ENCODE measurements at places on chromosomes 4 and X.
A peak's percentile ranks its signal among the peaks of the same experiment; 100 is the strongest.

DNA sequence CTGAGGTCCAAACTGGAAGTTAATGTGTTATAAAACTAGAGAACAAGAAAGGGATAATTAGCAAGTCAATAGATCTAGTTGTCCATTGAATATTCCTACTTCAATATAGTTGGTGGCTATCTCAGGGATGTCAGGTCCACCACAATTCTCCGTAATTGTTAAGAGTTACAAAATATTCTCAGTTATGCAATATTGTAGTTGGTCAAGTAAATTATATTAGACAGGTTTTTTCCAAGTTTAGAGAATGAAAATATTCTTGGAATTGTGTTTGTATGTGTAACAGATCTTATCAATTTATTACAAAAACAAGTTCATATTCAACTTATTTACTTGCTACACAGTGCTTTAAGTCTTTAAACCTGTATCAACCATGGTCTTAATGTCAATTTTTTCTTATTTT is 547.4 kb downstream of the SPRY1 start:
- DNase-seq: no peak

GRCh38 chr4:145770124-145770523 is 90.2 kb downstream of the C4orf51 start:
- DNase-seq: no peak

- peak; percentile 41 for DNase-seq
These were observed 59.4 kb downstream of the TSC22D3 start for GRCh38 chrX:107716118-107716684.

DNA sequence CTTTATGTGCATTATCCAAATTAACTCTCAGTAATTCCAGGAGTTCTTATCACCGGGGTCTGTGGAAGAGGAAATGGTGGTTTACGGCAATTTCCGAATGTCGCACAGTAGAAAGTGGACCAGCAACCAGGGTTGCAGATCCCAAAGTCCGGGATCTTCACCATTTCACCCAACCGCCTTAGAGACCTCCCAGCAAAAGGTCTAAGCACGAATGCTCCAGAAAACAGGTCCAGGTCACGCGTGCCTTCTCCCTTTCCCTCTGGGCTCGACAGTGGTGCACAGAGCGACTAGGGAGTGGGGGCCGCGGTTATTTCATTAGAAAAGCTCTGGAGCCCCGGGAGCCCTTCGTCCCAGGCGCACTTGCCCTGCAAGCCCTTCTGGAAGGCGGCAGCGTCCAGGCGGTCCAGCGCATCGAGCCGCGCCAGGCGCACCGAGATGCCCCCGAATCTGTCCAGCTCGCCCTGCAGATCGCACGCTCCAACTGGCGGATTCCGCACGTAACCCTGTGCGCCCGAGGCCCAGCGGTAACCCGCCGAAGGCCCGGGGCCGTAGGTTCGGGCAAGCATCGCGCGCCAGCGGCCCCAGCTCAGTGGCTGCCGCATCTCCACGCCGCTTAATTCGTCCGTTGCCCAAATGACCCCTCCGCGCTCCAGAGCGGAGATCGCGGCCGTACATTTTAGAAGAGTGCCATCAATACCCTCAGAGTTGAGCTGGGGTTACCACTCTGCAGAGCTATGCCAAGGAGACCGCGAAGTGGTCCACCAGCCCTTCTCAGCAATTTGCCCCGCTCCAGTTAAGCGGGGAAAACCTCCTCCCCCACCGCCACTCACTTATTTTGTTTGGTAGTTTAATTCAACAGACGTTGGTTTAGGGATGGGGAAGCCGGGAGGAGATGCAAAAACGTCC is at the start of gene NUDT6:
TSS of gene NUDT6 (minus strand) at position 627 of the 906 bp plus-strand sequence. CDS start at position 602, 25 bp downstream.
- peak; percentile 22 for DNase-seq

DNA sequence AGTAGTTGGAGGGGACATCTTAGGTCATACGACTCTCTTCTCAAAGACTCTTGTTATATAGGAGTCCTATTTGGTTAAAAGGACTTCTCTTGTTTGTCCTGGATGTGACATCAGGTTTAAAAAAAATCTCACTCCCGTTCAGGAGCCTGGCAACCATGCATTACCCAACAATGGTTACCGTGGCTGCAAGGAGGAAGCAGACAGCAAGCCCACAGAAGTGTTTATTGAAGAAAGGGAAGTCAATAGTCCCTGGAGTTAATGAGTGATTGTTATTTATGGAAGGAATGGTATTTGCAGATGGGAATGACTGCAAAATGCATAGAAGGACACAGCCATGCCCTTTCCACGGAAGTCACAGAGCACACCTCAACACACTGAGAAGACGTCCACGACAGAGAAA is 75.9 kb upstream of the ENPP6 start:
- no peak for DNase-seq

GRCh38 chr4:23438764-23439163 is 451.1 kb downstream of the PPARGC1A start:
- DNase-seq: no peak

- DNase-seq: no peak
These were observed 83.5 kb upstream of the PRSS48 start for GRCh38 chr4:151193414-151193813.

DNA sequence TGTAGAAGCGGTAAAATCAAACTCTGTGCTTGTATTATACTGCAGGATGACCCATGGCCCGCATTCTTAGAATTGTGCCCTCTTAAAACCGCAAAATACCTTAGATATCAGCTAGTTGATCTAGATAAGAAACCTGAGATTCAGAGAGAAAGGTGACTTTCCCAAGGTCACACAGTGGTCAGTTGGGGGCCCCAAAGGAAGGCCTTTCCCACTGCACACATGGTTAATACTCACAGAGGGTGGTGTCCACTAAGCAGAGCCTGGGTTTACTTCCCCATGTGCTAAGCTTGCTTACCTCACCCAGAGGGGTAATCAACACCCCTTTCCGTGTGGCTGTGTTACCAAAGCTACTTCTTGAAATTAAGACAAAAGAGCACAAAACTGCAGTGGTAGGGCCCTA is 66.3 kb downstream of the RBM47 start:
- no peak for DNase-seq

DNA sequence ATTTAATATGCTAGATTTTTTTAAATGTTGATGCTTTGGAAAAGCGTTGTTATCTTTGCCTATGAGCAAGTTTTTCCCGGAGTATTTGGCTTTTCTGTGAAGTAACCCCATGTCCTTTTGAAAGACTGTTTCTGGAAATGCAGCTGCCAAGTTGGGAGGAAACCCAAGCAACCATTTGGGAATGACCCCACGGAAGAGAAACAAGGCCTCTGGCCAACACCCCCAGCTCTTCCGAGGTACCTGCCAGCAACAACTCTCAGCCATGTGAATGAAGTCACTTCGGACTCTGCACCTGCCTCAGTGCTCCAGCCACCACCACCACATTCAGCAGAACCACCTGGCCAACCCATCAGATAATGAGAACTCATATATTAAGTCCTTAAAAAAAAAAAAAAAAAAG is 36.2 kb upstream of the DHRSX start:
- no peak for DNase-seq

- DNase-seq: no peak
These were observed 511.4 kb downstream of the BCOR start for GRCh38 chrX:39586359-39586758.

GRCh38 chr4:7187168-7187535 is 5.2 kb upstream of the SORCS2 start:
- DNase-seq: no peak

DNA sequence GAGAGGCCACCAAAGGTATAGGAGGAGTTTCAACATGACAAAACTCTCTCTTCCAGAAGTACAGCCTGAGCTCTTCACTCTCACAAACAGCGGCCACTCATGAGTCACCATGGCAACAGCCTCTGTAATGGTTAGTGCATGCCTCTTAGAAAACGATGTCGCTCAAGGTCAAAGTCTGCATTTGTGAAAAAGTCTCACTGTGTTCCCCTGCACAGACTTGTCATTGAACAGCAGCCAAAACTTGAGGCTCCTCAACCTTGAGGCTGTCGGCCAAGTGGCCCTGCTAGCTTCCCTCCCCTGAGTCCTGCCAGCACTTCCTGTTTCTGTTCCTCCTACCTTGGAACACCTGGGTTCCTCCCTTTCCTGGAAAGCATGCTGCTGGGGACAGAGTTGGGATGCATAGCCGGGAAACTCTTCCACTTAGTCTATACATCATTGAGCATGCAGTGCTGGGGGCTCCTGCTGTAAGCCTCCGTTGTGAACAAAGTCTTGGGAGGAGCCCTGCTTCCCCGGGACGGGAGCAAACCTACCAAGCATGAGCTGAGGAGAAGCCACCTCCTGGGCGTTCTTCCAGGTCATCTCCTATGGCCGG is 66.6 kb downstream of the ING2 start:
- DNase-seq: no peak

GRCh38 chrX:10172877-10173276 is 16.1 kb downstream of the CLCN4 start:
- DNase-seq: no peak

DNA sequence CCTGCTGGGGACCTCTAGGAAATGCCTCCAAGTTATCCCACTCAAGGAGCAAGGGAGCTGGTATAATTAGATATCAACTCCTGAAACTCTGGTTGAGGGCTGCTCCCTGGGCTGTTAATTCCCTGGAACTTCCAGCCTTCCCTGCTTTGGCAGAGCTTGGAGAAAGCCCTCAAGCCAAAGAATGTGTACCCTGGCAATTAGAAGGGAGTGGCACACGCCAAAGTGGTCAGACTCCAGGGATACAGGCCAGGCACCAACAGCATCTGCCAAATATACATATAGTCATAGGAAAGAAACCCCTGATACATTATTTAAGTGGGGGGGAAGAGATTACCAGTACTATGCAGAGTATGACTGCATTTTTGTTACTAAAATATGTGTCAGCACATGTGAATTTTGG is 616.8 kb downstream of the BCOR start:
- no peak for DNase-seq

DNA sequence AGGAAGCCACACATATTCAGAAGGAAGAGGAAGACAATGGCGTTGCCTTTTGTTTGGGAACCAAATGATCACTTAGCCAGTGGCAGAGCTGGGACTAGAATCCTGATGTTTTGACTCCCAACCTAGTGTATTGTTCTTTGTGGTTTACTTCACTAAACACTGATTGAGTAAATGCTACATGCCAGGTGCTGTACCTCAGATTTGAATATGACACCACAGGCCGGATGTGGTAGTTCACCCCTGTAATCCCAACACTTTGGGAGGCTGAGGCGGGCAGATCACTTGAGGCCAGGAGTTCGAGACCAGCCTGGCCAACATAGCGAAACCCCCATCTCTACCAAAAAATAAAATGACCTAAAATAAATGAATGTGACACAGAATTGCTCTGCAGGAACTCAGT is 8.4 kb downstream of the NDUFA1 start:
- no peak for DNase-seq

DNA sequence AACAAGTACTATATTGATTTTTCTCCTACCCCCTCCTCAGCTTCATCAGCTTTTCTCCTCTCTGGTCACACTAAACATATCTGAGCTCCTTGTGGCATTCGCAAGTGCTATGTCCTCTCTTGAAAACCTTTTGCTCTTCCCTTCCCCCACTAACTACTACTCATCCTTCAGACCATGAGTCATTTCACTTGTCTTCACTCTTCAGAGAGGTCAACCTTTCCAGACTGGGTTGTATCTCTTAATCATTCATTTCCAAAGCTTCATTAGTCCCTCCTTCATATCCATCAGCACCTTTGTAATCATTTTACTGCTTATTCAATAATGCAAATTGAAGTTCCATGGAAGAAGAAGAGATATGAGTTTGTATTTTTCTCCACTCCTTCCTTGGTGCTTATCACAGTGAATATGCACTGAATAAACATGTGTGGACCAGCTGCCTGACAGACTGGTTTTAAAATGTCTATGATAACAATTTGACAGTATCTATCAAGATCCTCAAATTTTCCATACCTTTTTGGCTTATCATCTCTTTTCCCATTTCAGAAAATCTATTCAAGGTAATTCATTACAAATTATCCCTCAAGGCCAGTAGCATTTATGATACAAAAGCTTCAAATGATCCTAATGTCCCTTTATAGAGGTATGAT is 28.4 kb downstream of the DDX60L start:
- DNase-seq: no peak

GRCh38 chr4:93143902-93144301 is 684.7 kb upstream of the ATOH1 start:
- no peak for DNase-seq

- no peak for DNase-seq
These were observed 125.5 kb downstream of the ATG4A start for GRCh38 chrX:108216919-108217571.

GRCh38 chr4:110202024-110202423 is 3.6 kb upstream of the ELOVL6 start:
- DNase-seq: no peak

GRCh38 chr4:8886612-8887406 is 15.2 kb upstream of the HMX1 start:
- DNase-seq: no peak

DNA sequence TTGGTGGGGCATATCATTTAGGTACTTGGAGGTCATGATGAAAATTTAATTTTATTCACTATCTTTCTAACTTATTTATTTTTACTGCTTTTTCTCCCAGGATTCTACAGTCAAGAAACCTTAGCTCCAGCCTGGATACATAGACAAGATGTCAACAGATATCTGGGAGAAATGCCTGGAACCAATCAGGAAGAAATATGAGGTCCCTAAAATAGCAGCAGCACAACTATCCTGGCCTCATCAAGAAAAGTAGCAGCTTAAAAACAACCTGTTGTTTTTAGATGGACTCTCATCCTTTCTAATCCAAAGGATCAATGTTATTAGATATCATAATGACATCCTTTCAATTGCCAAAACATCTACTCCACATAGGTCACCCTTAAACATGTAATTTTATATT is 54.5 kb downstream of the MAOB start:
- no peak for DNase-seq

- no peak for DNase-seq
These were observed 225.9 kb downstream of the NR3C2 start for GRCh38 chr4:148216321-148216720.

GRCh38 chr4:64559571-64559970 is 150.3 kb upstream of the TECRL start:
- DNase-seq: no peak

GRCh38 chr4:47798165-47798564 is 39.7 kb downstream of the CORIN start:
- DNase-seq: no peak

- DNase-seq: no peak
These were observed 21.5 kb upstream of the HTRA3 start for GRCh38 chr4:8248091-8248490.

GRCh38 chr4:5980436-5981155 is 37.6 kb downstream of the C4orf50 start:
- DNase-seq: no peak

DNA sequence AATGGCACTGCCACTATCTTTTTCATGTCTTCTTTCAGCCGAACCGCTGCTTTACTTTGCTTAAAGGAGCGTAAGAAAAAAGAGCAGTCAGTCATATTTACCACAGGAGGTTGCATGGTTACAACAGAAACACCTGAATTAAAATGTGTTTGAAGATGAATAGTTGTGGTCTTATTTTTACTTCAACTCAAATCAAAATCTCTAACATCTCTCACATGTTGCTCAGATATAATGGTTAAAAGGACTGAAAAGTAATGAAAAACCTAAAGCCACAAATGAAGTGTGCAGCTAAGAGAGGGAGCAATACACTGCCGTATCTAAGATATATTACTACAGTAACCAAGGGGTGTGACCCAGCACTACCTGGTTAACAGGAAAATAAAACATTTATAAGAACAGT is 27.4 kb downstream of the FAM13A start:
- DNase-seq: no peak
